ENCODE measurements at places on chromosomes 3 and 15. TPM values are rescaled to one million over a fixed set of nuclear protein-coding genes. Genes with fewer than 3 reads are reported as not detected.
A peak's percentile ranks its signal among the peaks of the same experiment; 100 is the strongest.

The TTC21A gene
- polyA plus RNA-seq: 18.2 TPM

The MAP3K13 gene
- 43.4 TPM for polyA plus RNA-seq

The CKMT1B gene
- 0.10 TPM for polyA plus RNA-seq

The ADAMTS7 gene
- 56.0 TPM for polyA plus RNA-seq

The ATP13A4 gene
- 60.1 TPM for polyA plus RNA-seq

The TEX55 gene
- not detected for polyA plus RNA-seq

The RAB6B gene
- polyA plus RNA-seq: 9.3 TPM

The CNTN3 gene
- 43.0 TPM for polyA plus RNA-seq

- H3K4me1 ChIP-seq: no peaks in the 10 kb centered on the region
- H3K27me3 ChIP-seq: no peaks in the 10 kb centered on the region
- no peak for DNase-seq
- H3K36me3 ChIP-seq: no peaks in the 10 kb centered on the region
- H3K27ac ChIP-seq: no peak overlapping the region
Measured at GRCh38 chr15:80840182-80841130, 61.3 kb downstream of the CEMIP start.

DNA sequence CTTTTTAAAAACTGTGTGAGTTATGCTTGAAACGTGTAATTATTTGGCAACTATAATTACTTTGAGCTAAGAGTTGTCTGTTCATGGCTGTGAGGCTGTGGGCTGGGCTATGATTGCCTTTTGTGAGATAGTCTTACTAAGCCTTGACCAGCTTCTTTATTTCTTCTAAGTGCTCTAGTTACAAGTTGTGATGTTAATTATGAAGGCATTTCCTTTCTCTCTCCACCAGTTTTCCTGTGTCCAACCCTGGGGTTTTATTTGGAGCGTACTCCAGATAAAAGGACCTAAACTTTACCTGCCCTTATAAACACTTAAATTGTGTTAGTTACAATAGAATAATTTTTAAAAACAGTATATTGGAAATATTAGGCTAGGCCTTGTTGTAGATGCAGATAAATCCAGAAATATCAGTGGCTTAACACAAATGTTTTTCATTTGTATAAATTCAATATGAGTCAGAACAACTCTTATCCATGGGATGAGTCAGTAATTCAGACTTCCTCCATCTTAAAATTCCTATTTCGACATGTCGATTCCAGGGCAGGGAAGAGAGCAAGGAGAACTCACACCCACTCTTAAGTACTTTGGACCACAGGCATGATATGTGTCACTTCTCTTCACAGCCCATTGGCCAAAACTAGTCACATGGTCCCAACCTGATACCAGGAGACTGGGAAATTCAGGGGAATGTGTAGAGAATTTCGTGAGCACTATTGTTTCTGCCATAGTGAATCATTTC is 17.0 kb downstream of the TMEM62 start:
- no peaks in the 10 kb centered on the region for H3K36me3 ChIP-seq
- no peak for DNase-seq
- H3K4me1 ChIP-seq: no peaks in the 10 kb centered on the region
- no peaks in the 10 kb centered on the region for H3K27me3 ChIP-seq
- no peak overlapping the region for H3K27ac ChIP-seq

- H3K27ac ChIP-seq: no peak overlapping the region
- peak; percentile 56 for DNase-seq
- no peaks in the 10 kb centered on the region for H3K27me3 ChIP-seq
- no peaks in the 10 kb centered on the region for H3K36me3 ChIP-seq
- no peaks in the 10 kb centered on the region for H3K4me1 ChIP-seq
Measured at GRCh38 chr3:37474901-37475331, 300.5 kb upstream of the LRRFIP2 start.

GRCh38 chr15:92524874-92525565 is 130.6 kb downstream of the FAM174B start:
- no peaks in the 10 kb centered on the region for H3K27me3 ChIP-seq
- no peaks in the 10 kb centered on the region for H3K36me3 ChIP-seq
- no peak for DNase-seq
- no peak overlapping the region for H3K27ac ChIP-seq
- H3K4me1 ChIP-seq: peaks cover 6% of the 10 kb centered on the region

GRCh38 chr3:141485641-141486495 is 959 bp upstream of the RASA2 start:
- no peaks in the 10 kb centered on the region for H3K27me3 ChIP-seq
- peak overlapping the region; percentile 34 for H3K4me3 ChIP-seq
- peak overlapping the region; percentile 97 for H3K27ac ChIP-seq
- DNase-seq: no peak

DNA sequence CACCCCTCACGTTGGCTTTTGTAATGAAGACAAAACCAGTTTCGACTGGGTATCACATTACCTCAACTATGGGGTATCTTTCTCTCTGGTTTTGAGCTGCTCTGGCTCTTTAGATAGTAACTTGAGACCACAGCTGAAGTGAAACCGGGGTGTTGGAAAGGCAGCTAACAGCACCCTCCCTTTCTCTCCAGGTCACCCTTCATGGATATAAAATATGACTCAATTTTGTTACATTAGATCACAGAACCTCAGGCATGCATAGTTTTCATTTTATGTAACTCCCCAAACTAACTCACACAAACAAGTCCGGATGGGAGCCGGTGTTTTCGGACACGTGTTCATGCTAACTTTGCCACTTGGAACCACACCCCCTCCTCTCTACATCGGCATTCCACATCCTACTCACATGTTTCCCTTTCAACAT is 90.7 kb downstream of the NR2F2 start:
- no peaks in the 10 kb centered on the region for H3K36me3 ChIP-seq
- DNase-seq: no peak
- H3K4me1 ChIP-seq: no peaks in the 10 kb centered on the region
- H3K4me3 ChIP-seq: no peak overlapping the region

GRCh38 chr3:39189150-39189958 is 3.0 kb downstream of the XIRP1 start:
- no peak overlapping the region for H3K27ac ChIP-seq
- H3K4me1 ChIP-seq: peaks cover 10% of the 10 kb centered on the region
- no peaks in the 10 kb centered on the region for H3K27me3 ChIP-seq
- no peaks in the 10 kb centered on the region for H3K36me3 ChIP-seq
- no peak for DNase-seq
- H3K4me3 ChIP-seq: no peak overlapping the region

DNA sequence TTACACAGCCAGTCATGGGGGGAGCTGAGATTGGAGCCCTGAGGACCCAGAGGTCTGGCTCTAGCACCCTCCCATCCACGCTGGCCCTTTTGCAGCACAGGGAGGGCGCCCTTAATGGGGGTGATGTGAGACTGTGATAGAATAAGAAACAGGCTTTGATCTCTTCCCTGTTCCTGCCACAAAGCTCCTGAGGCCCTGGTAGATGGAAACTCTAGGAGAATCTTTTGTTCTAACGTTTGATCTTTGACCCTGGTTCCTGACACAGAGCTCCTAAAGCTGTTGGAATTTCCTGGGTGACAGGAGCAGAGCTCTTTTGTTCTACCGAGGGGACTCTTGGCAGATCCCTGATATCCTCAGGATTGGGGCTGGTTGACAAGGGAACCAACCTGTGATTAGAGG is 1.2 kb upstream of the UROC1 start:
- H3K27ac ChIP-seq: no peak overlapping the region
- H3K27me3 ChIP-seq: peaks cover 12% of the 10 kb centered on the region
- no peak for DNase-seq
- no peaks in the 10 kb centered on the region for H3K36me3 ChIP-seq
- no peak overlapping the region for H3K4me3 ChIP-seq

DNA sequence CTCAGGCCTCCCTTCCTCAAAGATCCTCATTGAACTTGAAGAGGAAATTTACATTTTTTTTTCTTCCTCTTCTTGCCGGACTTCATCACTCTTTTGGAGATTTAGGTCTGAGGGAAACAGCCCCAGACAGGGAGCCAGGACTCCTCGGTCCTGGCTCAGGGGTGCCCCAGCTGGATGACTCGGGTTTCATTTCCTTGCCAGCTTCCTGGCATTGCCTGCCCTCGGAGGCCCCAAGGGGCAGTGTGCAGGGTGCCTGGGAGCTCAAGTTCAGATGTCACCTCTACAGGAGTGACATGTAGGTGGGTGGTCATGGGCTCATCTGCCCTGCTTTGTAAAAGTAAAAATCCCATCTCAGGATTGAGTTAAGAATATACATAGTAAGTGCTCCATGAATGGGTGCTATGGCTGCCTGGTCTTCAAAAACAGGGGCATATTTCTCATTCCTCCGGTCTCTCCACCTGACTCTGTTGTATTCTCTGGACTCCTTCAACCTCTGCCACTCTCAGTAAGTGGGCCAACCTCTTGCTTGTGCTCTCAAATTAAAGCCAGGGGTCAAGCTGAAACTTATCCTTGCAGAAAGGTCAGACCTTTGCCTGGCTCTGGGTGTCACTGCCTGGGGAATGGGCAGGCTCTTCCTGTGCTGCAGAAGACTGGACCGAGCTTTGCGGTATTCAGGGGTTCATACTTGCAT is 51.8 kb downstream of the SMAD6 start:
- H3K36me3 ChIP-seq: no peaks in the 10 kb centered on the region
- DNase-seq: no peak
- no peaks in the 10 kb centered on the region for H3K27me3 ChIP-seq

DNA sequence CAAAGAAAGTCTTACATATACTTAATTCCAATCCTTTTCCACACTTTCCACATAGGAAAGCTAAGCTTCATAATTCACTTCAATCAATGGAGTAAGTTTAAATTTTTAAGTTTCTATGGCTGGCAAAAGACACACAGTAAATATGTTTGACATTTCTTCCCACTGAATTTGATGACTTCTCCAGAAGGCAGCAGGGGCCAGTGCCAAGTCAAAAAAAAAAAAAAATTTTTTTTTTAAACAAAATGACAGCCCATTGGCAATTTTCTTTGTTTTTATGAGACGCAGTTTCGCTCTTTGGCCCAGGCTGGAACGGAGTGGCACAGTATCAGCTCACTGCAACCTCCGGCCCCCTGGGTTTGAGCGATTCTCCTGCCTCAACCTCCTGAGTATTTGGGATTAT is 28.7 kb downstream of the ATP13A3 start:
- H3K36me3 ChIP-seq: peaks cover 67% of the 10 kb centered on the region
- DNase-seq: no peak
- H3K27ac ChIP-seq: no peak overlapping the region

DNA sequence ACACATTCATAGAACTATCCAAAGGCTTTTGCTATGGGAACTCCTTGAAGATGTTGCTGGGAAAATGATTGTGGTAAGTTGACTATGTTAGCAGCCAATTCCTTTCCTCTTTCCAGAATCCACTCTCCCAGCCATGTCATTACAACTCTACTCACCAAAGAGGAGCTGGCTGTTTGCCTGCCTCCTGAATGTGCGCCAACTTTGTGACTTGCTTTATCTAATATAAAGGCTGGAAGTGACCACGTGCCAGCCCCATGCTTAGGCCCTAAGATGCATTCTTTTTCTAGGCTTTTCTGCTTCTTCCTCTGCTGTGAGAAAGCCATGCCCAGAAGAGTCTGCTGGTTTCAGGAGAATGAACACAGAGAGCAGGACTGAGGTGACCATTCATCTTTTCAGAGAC is 182.2 kb downstream of the GABRB3 start:
- no peaks in the 10 kb centered on the region for H3K36me3 ChIP-seq
- no peak overlapping the region for H3K4me3 ChIP-seq
- H3K4me1 ChIP-seq: no peaks in the 10 kb centered on the region
- H3K27ac ChIP-seq: no peak overlapping the region
- DNase-seq: no peak
- H3K27me3 ChIP-seq: no peaks in the 10 kb centered on the region

DNA sequence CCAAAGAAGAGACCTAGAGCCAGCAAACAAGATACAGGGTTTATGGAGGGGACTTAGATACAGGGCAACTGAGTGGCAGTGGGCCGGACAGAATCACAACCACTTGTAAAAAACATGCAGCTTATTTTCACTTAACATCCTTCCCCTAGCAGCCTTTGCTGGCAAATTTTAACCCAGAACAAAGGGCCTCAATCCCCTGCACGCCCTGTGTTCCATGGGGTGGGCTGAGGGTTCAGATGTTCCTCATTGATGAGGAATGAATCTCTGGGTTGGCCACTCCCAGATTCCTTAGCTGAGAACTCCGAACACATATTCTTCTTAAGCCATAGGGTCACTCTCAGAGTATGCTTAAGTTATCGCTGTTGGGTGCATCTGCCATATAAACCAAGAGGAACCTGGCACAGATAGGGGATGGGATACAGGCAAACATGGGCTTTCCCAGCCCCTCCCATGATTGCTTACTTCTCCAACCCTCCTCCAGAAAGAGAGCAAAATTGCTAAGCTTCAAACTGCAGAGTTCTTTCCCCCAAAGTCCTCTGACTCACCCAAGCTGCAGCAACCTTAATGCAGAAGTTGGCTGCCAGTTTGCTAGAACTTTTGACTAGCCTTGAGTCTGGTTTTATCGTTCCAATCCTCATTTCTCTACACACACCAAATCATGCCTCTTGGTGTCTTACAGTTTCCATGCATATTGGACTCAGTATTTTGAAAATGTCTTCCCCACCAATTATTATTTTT is 146.9 kb downstream of the CD47 start:
- H3K36me3 ChIP-seq: no peaks in the 10 kb centered on the region
- H3K4me1 ChIP-seq: no peaks in the 10 kb centered on the region
- no peak overlapping the region for H3K4me3 ChIP-seq
- no peak for DNase-seq
- no peaks in the 10 kb centered on the region for H3K27me3 ChIP-seq

DNA sequence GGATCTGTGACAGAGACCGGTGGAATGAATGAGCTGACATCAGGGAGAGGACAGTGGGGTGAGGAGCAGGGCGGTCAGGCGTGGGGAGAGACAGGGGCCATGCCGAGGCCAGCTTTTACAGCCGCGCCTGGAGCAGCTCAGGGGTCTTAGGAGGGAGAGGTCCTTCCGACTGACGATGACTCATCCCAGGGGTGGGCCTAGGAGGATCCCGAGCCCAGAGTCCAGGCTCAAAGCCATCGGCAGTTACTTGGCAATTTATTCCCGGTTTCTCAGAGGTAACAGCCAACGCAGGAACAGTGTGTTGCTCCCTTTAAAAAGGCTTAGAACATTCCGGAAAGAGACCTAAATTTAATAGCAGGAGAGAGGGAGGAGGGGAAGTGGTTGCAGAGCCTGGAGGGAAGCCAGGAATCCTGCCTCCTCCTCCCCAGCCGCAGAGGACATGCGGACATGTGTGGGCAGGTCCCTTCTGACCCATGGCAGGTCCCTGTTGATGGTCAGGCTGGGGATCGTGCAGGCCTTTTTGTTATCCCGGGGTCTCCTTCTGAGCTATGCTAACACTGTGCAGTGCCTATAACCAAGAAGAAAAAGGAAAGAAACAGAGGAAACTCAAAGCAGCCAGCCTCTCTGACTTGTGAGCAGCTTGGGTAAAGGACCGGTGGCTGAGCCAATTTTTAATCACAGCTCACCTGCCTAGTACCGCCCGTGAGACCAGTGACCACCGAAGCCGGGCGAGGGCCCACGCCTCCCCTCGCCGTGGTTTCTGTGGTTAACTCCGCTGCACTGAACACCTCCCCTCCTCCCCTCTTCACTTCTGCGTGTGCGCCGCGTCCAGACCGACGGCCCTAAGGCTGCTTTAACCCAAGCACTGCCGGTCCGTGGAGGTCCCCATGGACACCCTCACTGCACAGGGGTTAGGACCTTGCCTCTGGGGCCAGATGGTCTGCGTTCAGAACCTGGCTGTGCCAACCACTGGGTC is 392.4 kb upstream of the PROK2 start:
- peak overlapping the region; percentile 10 for H3K27ac ChIP-seq
- no peak overlapping the region for H3K4me3 ChIP-seq
- H3K27me3 ChIP-seq: peaks cover 16% of the 10 kb centered on the region
- H3K4me1 ChIP-seq: peaks cover 12% of the 10 kb centered on the region

- H3K36me3 ChIP-seq: no peaks in the 10 kb centered on the region
- H3K27ac ChIP-seq: no peak overlapping the region
- H3K4me3 ChIP-seq: no peak overlapping the region
- DNase-seq: no peak
- H3K4me1 ChIP-seq: no peaks in the 10 kb centered on the region
- H3K27me3 ChIP-seq: no peaks in the 10 kb centered on the region
Measured at GRCh38 chr3:29215948-29216347, 64.9 kb upstream of the RBMS3 start.

Data from left lung (tissue), 14 donors.